Stimulated activated CD4-positive, alpha-beta T cell treated with anti-CD3 and anti-CD28 coated beads, Interleukin-1b, Interleukin-23, amount 100 ng/mL, for 24 hours (primary cell): ENCODE measurements at places on chromosomes 7 and 10.
A peak's percentile ranks its signal among the peaks of the same experiment; 100 is the strongest.

- no peak for DNase-seq
These were observed 75.9 kb downstream of the PPP1R3C start for GRCh38 chr10:91556691-91557566.

- no peak for DNase-seq
These were observed 44.8 kb downstream of the CLIP2 start for GRCh38 chr7:74334030-74334429.

DNA sequence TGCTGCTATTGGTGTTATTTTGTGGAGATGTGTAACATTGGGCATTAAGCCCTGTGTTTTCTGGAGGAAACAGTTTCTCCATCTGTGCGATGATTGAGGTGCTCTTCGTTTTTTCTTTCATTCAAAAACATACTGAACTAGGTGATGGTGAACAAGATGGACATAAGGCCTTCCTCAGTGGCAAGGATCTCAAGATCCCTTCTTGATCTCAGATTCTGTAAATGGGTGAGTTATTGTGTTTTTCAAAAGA, 759 bp upstream of the ELAPOR2 start:
- no peak for DNase-seq

DNA sequence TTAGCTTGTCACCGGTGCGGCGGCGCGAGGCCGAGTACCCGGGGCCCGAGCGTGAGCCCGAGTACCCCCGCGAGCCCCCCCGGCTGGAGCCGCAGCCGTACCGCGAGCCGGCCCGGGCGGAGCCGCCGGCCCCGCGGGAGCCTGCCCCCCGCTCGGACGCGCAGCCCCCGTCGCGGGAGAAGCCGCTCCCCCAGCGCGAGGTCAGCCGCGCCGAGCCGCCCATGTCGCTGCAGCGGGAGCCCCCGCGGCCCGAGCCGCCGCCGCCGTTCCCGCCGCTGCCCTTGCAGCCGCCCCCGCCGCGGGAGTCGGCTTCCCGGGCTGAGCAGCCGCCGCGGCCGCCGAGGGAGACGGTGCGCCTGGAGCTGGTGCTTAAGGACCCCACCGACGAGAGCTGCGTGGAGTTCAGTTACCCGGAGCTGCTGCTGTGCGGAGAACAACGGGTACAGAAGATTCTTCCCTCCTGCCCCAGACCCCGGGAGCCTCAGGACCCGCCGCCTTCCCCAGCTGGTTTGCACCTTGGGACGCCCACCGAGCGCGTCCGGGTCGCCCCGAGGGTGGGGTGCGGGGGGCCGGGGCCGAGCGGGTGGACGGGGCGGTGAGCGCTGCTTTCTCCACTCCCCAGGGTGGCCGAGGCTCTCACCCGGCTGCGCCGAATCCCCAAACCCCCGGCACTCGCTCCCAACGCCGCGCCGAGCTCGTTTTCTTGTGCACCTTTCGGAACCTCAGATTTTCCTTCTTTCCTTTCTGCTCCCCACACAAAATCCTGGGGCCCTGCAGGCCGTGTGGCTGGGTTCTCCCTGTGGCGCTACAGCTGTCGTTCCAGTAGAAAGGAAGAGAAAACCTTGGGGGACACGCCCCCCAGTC, 708 bp downstream of the UBN2 start:
- peak; percentile 7 for DNase-seq

DNA sequence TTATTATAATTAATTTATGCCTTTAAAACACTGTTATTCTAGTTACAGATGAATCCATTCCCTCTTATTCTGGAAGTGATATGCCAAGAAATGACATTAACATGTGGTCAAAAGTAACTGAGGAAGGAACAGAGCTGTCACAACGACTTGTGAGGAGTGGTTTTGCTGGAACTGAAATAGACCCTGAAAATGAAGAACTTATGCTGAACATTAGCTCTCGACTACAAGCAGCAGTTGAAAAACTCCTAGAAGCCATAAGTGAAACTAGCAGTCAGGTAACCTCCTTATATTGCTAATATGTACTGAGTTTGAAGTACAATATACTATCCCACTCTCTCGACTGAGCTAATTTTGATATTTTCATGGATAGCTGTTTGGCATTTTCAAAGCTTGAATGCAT, 81.6 kb downstream of the CYP51A1 start:
- DNase-seq = no peak

GRCh38 chr7:55549457-55549856, 22.8 kb downstream of the VOPP1 start:
- DNase-seq = no peak

DNA sequence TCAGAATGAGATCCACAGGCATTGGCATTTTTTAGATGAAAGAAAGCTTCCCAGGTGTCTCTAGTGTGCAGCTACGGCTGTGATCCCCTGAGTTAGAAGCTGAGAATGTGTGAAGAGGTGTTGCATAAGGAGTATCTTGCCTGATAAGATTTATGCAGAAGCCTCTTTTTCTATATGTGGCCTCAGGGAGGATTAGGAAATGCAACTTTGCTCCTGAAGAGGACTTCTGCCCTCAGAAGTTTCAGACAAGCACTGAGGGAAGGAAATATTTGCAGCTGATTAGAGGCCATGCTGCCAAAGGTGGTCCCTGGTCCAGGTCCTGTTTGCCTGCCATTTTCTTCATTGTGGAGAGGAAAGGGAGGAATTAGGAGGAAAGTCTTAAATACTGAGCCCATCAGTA, 551.8 kb downstream of the PHTF2 start:
- no peak for DNase-seq

DNA sequence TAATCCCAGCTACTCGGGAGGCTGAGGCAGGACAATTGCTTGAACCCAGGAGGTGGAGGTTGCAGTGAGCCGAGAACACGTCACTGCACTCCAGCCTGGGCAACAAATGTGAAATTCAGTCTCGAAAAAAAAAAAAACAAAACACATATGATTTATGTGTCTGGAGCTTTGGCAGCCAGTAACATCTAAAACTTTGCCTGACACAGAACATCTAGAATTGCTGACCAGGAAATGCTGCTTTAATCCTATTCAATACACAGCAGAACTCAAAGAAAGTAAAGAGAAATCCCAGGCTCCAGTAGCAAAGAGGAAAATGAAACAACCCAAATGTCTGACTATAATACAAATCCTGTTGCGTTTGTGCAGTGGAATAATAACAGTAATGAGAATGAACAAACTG, 4.5 kb upstream of the CCDC6 start:
- no peak for DNase-seq

- DNase-seq = no peak
These were observed 302.2 kb upstream of the CACNA2D1 start for GRCh38 chr7:82745820-82746219.

DNA sequence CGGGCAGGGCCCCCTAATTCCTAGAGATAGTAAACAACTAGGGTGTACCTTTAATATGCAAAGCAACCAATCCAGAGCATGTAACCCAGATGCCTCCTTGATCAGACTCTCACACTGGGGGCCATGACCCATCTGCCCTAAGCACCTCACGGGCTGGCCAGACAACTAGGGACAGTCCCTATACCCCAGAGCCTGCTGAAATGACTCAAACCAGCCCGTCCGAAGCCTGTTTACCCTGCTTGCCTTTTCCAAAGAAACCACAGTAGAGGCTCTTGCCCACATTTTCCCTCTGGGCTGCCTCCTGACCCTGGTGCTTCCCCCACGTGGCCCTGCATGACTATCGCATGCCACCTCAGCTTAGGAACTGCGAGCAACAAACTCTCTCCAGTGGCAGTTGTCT, 46.2 kb downstream of the RGS10 start:
- peak; percentile 53 for DNase-seq

DNA sequence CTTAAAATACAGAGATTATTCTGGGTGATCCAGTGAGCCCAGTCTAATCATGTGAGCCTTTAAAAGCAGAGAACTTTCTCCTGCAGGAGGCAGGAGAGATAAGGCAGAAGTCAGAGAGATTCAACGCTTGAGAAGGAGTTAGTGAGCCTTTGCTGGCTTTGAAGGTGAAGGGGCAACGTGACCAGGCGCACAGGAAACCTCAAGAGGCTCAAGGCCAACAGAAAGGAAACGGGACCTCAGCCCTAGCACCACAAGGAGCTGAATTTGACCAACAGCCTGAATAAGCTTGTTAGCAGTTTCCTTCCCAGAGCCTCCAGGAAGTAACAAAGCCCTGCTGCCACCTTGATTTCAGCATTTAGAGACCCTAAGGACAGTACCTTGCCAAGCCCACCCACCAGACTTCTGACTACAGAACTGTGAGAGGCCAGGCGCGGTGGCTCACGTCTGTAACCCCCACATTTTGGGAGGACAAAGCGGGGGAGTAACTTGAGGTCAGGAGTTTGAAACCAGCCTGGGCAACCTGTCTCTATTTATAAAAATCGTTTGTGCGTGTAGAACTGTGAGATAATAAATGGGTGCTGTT, 87.3 kb upstream of the KAT6B start:
- DNase-seq = no peak
